Stimulated activated CD4-positive, alpha-beta T cell treated with anti-CD3 and anti-CD28 coated beads, TNF-alpha, amount 100 ng/mL, for 4 hours (primary cell): ENCODE measurements at places on chromosomes 4 and X.

DNA sequence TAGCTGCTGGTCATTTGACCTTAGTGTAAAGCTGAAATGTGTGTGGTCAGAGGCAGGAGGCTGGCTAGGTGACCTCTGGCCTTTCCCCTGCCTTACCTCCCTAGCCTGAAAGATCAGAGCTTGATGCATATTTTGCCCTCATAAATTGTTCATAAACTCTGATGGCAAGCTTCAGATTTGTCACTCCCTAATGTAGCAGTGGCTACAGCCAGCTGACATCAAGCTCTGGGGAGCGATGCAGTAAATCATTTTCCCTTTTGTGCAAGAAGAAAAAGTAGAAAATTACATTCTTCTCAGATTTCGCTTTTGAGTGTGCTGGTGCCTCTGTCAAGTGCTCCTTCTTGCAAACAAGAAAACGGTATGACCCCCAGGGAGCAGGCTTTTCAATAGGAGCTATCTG lies 87.7 kb upstream of the MAGEA4 start:
- no peak for DNase-seq

GRCh38 chrX:77009691-77010090 lies 437.5 kb upstream of the FGF16 start:
- DNase-seq: no peak

DNA sequence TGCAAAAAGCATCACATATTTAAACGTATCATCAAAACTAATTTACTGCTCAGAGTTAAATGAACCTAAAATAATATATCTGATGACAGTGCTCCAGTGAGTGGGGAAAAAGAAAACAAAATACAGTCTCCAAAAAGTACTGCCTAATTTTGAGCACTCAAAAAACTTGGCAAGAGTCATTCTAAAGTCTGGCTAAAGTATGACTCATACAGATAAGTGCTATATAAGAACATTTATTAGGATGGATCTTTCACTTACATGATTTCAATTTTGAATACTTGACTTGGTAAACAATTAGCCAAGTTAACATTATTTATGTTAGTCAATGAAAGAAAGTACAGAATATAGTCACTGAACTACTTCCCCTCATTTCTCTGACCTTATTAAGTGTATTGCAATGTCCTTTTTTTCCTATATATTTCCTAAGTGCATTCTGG lies 27.2 kb downstream of the FBXO8 start:
- no peak for DNase-seq

DNA sequence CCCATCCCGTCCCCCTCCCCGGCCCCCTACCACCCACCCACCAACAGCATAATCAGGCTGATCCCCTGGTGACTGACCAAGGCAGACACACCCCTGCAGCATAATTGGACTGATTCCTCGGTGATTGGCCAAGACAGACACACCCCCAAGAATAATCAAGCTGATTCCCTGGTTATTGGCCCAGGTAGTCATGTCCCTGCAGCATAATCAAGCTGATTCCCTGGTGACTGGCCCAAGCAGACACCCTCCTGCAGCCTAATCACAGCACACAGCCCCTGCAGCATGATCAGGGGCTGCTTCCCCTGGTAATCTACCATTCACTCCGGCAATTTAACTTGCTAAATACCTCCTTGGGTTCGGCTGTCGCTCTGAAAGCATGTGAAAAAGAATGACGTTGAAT lies 47.5 kb upstream of the STS start:
- no peak for DNase-seq

DNA sequence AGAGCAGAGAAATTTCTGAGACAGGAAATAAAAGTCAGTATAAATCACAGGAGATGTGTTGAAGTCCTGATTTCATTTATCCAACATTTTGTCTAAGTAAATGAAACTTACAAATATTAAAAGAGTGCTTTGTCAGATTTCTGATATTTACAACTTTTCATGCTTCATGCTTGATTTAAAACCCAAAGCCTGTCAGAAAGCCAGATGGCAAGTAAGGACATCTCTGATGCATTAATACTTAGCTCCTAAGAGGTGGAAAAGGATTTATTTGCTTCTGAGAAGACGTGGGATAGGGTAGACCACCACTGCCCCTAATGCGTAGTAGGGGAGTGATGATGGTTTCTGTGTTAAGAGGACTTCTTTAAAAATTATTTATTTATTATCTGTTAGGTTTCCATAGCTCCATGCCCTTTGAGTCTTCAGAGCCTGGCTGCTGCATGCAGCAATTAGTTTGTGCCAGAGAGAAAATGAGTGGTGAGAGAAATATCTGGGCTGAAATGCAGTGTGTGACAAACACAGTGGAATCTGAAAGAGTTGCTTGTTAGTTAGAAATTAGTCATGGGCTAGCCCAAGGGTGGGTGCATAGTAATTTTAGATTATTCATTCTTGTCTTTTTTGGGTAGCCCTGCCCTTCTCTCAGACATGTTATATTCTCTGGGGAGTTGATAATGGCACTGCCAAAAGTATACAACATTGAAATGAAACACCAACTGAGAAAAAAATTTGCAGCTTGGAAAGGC lies 333.8 kb downstream of the C4orf33 start:
- DNase-seq: no peak
